ENCODE measurements at places on chromosomes 16 and 17.
A peak's percentile ranks its signal among the peaks of the same experiment; 100 is the strongest.

- no peak for DNase-seq
Observed at GRCh38 chr17:6067060-6067459, 3.1 kb upstream of the WSCD1 start.

DNA sequence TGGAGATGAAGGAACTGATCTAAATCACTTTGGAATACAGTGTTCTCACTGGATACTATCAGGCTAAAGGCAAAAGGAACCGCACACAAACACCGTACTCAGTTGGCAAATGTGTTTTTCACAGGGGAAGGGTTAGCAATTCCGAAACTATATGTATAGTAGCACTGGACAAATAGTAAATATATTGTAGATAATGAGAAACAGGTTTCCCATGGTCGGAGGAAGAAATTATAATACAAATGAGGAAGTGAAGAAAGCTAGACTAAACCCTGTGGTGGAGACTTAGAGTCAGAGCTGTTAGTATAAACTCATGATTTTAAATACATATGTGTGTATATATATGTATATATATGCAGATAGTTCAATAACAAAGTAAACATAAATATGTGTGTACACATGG lies 414.1 kb upstream of the SALL1 start:
- no peak for DNase-seq

DNA sequence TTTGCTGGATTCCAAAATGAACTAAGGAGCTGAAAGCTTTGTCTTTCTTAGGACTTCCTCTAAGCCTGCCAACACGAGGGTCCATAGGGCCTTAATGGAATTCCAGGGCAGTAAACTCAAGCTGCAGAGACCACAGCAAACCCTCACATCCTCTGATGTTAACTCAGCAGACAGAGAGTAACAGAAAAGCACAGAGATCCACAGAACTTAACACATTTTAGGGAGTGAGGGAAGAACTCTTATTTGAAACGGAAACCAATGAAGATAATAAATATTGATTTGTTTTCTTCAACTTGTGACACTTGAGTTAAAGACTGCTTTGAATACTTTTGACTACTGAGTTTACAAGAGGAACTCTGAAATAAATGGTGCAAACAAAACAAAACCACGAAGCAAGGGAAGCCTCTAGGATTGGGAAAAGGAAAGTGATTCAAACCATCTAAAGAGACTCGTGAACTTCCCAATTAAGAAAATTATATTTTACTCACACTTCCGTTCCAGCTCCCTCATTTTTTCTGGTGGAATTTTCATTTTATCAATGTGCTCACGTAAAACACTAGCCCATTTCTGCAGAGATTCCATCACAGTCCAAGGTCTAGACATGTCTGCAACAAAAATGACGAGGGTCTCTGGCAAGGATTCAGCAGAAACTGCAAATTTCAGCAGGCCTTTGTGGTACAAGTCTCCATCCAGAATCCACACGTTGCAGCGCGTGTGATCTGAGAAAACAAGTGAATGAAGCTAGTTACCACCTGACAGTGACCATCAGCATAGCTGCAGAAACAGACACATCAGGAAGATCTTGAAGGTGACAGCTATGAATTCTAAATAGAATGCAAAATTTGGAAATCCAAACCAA lies 9.2 kb downstream of the DYNC1LI2 start:
- peak; percentile 75 for DNase-seq

DNA sequence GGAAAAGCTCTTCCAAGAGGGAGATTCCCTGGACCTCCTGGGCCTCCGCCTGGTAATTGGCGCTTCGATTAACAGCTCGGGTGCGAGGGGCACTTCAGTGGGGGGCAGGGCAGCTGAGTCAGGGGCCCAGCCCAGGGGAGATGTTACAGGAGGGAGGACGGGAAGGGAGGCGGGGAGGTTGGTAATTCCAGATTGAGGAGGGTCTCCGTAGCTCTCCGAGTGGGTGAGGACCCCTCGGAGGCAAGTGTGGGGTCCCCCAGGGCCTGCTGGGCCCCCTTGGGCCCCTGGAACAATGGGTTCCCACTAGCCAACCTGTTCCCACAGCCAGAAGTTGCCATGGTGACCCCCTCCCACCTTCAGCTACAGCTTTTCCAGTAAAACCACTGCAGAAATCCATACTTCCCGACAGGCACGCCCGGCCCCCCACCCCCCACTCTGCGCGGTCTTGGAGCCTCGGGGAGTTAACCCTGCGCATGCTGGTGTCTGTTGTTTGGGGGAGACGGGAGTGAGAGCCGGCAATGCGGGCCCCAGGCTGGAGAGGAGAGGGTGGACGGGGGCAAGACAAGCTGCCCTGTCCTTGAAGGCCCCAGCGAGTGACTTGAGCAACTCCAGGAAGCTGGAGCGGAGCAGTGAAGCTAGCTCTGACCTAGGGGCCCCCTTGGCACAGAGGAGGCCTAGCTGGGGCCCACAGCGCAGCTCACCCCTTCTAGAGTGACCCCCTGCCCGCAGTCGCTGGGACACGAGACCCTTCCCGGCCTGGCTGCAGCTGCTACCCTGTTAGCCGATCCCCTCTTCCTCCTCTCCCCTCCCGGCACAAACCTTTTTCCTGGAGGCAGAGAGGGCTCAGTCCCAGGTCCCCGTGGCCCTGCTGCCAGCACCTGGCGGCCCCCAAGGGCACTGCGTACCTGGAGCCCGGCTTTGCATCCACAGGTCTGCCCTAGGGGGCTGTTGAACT lies 37.8 kb downstream of the TMEM235 start:
- DNase-seq: peak; percentile 68

DNA sequence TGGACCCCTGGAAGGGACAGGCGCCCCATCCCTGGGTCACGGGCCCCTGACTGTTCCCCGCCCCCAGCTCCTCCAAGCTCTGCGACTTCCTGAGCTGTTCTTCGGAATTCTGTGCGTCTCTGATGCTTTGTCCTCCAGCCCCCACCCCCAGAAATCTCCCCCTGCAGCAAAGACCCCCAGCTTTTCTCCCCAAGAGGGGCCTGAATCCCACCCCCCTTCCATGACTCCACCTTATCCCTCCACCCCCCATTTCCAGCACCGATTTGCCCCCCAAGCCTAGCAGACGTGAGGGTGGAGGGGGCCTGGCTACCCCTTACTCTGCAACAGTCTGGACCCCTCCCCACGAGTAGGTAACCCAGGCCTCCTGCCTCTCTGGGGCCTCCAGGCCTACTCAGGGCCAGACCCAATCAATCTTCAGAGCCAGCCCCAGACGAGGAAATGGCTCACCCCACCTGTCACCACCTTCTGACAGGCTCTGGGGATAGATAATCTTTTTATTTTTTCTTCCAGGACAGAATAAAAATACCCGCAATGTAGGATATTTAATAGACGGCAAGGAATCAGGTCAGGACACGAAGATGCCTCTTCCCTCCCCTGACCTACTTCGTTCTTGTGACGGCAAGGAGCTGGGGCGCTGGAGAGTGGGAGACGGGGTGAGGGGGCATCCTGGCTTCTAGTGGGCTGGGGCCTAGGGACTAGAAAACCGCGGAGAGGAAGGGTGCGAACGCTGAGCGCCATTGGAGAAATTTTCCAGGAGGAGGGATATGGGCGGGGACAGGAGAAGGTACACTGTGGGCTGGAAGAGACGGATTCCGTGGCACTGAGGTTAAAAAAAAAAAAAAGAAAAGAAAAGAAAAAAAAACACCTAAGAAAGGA lies 744 bp upstream of the PLXDC1 start:
- no peak for DNase-seq

GRCh38 chr17:16593356-16594102 lies 24.5 kb upstream of the ZNF287 start:
- DNase-seq: peak; percentile 42

- no peak for DNase-seq
Observed at GRCh38 chr17:58331815-58332777, 3.5 kb upstream of the TSPOAP1 start.

GRCh38 chr17:78637643-78638420 lies 60.6 kb upstream of the DNAH17 start:
- no peak for DNase-seq

DNA sequence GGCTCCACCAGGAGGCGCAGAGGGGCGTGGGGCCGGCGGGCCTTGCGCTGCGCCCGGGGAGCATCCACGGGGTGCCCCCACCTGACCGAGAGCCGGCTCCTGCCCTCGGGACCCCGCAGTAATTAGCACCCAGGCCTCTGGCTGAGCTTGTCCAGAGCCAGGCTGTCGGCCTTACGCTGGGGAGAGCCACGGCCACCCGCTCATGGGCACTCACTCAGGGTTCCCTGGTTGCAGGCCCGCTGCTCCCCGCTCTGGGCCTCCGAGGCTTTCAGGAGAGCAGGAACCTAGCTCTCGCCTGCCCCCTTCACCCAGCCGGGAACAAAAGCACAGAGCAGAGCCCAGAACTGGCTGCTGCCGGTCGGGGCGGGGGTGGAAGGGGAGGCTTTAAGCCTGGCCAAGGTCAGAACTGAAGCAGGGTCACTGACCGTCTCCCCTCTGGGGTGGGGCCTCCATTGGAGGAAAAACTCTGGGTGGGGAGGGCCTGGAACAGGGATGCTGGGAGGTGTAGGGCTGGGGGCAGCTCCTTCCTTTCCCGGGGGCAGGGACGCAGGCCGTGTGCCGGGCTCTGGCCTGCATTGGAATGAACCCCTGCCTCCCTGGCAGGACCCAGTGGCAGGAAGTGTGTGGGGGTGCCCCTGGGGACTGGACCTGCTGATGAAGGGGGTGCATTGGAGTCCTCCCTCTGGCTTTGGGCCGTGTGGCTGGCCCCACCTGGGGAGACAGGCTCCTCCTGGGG lies 12.3 kb downstream of the GLIS2 start:
- DNase-seq: peak; percentile 79

DNA sequence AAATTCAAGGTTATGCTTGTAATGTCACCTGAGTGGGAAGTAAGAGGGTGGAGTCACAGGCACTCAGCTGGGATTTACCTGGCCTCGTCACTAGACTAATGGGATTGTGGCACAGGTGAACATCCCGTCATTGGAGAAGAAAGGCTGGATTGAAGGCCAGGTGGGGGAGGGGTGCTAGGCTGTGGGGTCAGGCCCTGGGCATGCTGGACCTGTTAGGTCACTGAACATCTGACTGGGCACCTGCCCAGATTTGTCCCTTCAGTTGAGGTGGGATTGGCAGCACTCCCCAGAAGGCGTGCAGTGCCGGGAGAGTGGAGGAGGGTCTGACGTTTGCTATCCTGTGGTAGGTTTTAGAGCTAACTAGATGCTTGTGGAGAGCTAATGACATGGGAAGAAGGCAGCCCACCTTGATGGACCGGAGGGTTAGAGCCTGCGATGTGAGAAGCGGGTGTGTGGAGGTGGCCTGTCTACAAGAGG lies 161.5 kb upstream of the ZNF267 start:
- DNase-seq: no peak

- DNase-seq: peak; percentile 59
Observed at GRCh38 chr17:33506889-33507650, 214.0 kb upstream of the ASIC2 start.

GRCh38 chr16:66703406-66704215 lies 7.1 kb upstream of the CMTM4 start:
- no peak for DNase-seq

GRCh38 chr17:57424777-57425188 lies 168.5 kb downstream of the MSI2 start:
- DNase-seq: peak; percentile 48

DNA sequence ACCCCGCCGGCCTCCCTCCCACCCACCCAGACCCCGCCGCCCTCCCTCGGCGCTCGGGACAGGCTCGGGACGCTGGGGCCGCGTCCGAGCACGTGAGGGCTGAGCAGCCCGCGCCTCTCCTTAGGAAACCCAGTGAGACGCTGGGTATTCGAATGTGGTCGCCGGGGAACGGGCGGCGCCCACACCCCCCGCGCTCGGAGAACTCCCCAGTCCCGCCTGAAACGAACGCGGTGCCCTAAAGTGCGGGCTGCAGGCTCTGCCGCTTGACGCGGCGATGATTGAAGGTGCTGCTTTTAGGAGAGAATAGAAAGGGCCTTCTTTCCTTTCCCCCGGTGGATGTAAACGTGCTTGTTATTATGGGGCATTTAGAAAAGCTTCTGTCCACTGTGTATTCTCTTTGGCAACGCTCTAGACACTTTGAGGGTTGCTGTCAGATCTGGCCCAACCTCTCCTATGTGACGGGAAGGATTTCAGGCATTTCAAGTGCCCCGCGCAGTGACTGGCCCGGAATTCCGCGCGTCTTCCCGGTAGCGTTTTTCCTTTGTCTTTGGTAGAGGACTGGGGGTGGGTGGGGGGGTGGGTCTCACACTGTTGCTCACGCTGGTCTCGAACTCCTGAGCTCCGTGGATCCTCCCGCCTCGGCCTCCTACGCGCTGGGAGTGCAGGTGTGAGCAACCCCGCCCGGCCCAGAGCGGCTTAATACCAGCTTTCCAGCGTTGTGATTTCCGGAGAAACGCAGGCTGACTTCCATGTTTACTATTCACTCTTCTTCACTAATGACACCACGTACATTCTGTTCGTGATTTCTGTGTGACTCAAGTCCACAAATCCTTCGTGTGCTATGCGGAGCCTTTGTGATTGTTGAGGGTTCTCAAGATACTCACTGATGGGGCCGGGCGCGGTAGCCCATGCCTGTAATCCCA lies 21.8 kb upstream of the FOXK2 start:
- peak; percentile 35 for DNase-seq

DNA sequence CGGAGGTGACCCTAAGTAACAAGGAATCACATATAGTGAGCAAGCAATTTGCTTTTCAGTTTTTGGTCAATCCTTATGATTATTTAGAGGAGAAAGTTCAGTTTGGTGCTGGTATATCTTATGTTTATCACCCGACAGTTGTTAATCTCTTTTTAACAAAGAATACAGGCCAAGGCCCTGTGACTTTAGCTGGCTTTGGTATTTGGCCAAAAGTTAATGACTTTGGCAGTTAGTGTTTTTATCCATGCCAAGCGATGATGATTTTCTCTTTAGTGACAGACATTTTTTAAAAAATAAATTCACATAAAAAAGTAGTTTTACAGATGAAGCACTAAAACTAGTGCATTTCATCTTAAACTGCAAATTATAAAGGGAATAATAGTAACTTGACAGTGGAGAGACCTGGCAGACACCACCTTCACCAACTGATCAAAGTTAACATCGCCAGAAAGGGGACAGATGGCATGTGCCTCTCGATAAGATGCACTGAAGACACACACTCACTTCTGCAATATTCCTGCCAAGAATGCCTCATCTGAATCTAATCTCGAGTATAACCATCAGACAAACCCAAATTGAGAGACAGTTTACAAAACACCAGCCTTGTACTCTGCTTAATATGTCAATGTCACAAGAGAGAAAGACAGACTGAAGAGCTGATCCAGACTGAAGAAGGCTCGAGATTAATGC lies 6.9 kb downstream of the DEXI start:
- DNase-seq: no peak

- no peak for DNase-seq
Observed at GRCh38 chr16:4415538-4416199, 727 bp downstream of the CORO7 start.

- DNase-seq: no peak
Observed at GRCh38 chr16:85601730-85602401, 11.3 kb upstream of the GSE1 start.

- DNase-seq: peak; percentile 46
Observed at GRCh38 chr16:2022723-2023091, 3.1 kb downstream of the NPW start.

- DNase-seq: no peak
Observed at GRCh38 chr16:19132898-19133297, 19.1 kb downstream of the ITPRIPL2 start.

Measured in choroid plexus epithelial cell (primary cell).